ENCODE measurements at places on chromosomes 16 and 17. TPM values are rescaled to one million over a fixed set of nuclear protein-coding genes. Genes with fewer than 3 reads are reported as not detected.

GRCh38 chr16:82199209-82199608 is 29.2 kb upstream of the MPHOSPH6 start:
- no peak for DNase-seq
- H3K4me1 ChIP-seq: peaks cover 22% of the 10 kb centered on the region
- no peaks in the 10 kb centered on the region for H3K27me3 ChIP-seq
- no peak overlapping the region for H3K27ac ChIP-seq
- H3K36me3 ChIP-seq: no peaks in the 10 kb centered on the region
- no peak overlapping the region for H3K4me3 ChIP-seq

DNA sequence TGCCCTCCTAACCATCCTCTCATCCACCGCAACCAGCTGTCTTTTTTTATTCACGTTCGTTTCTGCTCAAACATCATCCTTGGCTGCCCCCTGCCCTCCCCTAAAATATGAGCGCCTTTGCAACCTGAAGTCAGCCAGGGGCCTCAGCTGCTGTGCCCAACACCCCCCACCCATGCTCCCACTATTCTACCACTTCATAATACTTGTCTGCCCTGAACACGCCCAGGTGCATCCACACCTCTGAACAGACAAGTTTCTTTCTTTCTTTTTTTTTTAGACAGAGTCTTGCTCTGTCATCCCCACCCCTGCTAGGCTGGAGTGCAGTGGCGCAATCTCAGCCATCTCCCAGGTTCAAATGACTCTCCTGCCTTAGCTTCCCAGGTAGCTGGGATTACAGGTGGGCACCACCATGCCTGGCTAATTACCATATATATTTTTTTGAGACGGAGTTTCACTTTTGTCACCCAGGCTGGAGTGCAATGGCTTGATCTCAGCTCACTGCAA is 26.9 kb downstream of the CEP295NL start:
- H3K4me3 ChIP-seq: no peak overlapping the region
- H3K4me1 ChIP-seq: no peaks in the 10 kb centered on the region
- H3K36me3 ChIP-seq: peaks cover 17% of the 10 kb centered on the region
- no peak for DNase-seq

DNA sequence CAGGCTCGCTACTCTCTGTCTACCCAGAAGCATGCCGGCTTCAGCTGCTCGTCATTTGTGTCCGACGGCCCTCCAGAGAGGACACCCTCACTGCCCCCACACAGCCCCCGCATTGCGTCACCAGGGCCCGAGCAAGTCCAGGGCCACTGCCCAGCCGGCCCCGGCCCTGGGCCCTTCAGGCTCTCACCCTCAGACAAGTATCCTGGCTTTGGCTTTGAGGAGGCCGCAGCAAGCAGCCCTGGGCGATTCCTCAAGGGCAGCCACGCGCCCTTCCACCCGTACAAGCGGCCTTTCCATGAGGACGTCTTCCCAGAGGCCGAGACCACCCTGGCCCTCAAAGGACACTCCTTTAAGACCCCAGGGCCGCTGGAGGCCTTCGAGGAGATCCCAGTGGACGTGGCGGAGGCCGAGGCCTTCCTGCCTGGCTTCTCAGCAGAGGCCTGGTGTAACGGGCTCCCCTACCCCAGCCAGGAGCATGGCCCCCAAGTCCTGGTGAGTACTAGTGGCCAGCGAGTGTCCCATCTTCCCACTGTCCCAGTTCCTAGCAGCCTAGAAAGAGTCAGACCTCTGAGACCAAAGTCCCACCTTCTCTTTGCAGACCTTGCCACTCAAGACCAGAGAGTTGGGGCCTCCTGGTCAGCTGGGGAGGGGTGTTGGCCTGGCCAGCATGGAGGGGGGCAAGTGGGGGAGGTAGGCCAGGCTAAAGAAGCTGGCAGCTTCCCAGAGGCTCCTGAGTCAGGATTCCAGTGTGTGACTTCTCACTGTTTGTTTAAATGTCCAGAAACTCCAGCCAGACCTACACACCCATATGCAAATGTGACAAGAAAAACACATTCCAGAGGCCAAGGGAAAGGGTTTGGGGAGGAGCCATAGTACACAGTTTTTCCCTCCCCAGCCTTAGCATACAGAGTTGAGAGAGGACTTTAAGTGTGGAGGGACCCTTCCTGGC is 18.6 kb downstream of the FOXN1 start:
- no peaks in the 10 kb centered on the region for H3K36me3 ChIP-seq
- no peak overlapping the region for H3K4me3 ChIP-seq
- no peak for DNase-seq
- H3K27me3 ChIP-seq: no peaks in the 10 kb centered on the region
- no peaks in the 10 kb centered on the region for H3K4me1 ChIP-seq
- H3K27ac ChIP-seq: no peak overlapping the region

DNA sequence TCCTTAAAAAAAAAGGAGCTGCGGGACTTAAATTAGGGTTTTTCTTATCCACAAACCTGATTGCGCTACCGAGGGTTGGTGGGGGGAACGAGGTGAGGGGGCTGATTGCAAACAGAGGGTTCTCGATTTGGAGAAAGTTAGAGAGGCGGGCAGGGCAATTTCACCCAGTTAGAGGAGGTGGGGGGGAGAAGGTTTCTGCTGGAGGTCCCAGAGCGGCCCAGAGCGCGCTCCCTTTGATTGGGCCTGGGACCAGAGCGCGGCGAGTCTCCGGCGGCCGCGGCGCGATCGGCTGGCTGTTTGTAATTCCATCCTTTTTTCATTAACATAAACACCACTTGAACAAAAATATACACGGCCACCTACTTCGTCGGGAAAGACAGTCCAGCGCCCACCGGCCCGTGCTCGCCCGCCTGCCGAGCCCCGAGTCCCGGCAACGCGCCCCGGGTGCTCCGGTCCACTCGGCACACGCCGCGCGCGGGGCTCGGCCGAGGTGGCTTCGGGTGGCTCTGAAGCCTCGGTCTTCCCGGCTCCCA is 13.3 kb upstream of the FOXF1 start:
- H3K27ac ChIP-seq: peak overlapping the region; percentile 100
- H3K36me3 ChIP-seq: no peaks in the 10 kb centered on the region
- DNase-seq: peak; percentile 80

DNA sequence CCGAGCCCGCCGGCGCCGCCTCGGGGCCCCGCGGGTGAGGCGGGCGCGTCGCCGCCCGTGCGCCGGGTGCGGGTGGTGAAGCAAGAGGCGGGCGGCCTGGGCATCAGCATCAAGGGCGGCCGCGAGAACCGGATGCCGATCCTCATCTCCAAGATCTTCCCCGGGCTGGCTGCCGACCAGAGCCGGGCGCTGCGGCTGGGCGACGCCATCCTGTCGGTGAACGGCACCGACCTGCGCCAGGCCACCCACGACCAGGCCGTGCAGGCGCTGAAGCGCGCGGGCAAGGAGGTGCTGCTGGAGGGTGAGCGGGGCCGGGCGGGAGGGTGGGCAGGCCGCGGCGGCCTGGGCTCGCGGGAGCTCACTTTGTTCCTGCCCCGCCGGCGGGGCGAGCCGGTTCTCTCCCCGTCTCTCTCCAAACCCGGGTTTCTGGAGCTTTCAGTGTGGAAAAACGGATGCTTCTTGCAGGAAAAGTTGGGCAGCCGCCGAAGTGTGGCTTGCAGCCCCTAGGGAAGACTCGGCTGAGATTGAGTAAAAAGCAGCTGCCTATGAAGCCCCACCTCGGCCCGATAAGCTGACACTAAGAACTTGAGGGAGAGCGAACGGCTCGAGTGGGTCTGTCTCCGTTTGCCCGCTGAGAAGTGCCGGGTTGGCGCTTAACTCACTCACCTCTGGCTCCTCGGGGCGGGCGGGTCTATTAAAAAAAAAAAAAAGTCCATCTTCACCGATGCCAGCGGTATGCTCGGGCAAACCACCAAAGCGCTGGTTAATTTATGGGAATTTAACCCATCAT is 677 bp downstream of the SNTB2 start:
- no peaks in the 10 kb centered on the region for H3K36me3 ChIP-seq
- H3K27me3 ChIP-seq: no peaks in the 10 kb centered on the region
- peak overlapping the region; percentile 68 for H3K4me3 ChIP-seq
- H3K4me1 ChIP-seq: peaks cover 49% of the 10 kb centered on the region
- peak; percentile 83 for DNase-seq

DNA sequence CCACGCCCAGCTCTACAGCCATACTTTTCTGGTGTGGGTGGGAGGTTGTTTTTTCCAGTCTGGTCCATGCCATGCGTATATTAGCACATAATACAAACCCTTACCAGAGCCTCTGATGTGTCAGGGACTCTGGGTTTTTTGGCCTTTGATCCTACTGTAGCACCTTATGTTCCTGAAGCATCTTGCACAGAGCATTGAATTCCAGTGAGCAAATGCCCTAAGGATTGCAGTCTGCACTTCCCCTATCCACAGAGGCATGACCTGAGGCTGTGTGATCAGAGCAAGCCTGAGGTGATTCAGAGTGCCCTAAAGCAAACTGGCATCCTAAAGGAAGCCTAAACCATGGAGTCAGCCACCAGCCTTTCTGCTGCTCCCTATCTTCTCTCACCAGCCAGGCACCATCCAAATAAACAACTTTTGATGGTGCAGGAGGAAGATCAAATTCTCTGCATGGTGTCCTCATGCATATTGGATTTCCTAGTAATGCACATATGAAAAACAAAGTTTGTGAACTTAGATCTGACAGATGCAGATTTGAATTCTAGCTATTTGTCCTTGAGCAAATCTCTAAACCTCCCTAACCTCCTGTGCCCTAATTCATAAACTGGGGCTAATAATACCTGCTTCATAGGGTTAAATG is 41.2 kb upstream of the HAS3 start:
- H3K4me1 ChIP-seq: no peaks in the 10 kb centered on the region
- no peaks in the 10 kb centered on the region for H3K27me3 ChIP-seq
- H3K27ac ChIP-seq: no peak overlapping the region
- no peak for DNase-seq

KRT40 gene
- total RNA-seq: not detected

SPATA22 gene
- total RNA-seq: not detected

LRRC75A gene
- 4.4 TPM for total RNA-seq

CDRT15L2 gene
- total RNA-seq: not detected

GDPD3 gene
- total RNA-seq: 3.3 TPM

SHBG gene
- not detected for total RNA-seq

PDPK1 gene
- 31.0 TPM for total RNA-seq

KRT36 gene
- total RNA-seq: not detected
